ENCODE measurements at places on chromosomes 7 and 10. TPM values are rescaled to one million over a fixed set of nuclear protein-coding genes. Genes with fewer than 3 reads are reported as not detected.

The PON1 gene
- total RNA-seq = not detected

The CTAGE8 gene
- total RNA-seq = 0.83 TPM

The DCLRE1C gene
- 13.4 TPM for total RNA-seq

The PRRT4 gene
- total RNA-seq = under 0.01 TPM

The FXYD4 gene
- total RNA-seq = not detected

The GRID2IP gene
- not detected for total RNA-seq

The CCZ1 gene
- 35.7 TPM for total RNA-seq

The COL28A1 gene
- under 0.01 TPM for total RNA-seq

The NOS3 gene
- 0.50 TPM for total RNA-seq

The MCM10 gene
- 0.83 TPM for total RNA-seq

The ANKRD61 gene
- total RNA-seq = 0.26 TPM

The STEAP4 gene
- total RNA-seq = 0.99 TPM

The CHN2 gene
- total RNA-seq = 0.33 TPM

The ADRB1 gene
- not detected for total RNA-seq

The MARCHF5 gene
- total RNA-seq = 17.3 TPM

The JAKMIP3 gene
- total RNA-seq = under 0.01 TPM

The CRHR2 gene
- not detected for total RNA-seq

The VSIR gene
- total RNA-seq = 44.1 TPM

The PON3 gene
- total RNA-seq = under 0.01 TPM

The SPDYE2 gene
- total RNA-seq = not detected

All from fibroblast of lung (primary cell).